ENCODE measurements at places on chromosomes 5 and 9. TPM values are rescaled to one million over a fixed set of nuclear protein-coding genes. Genes with fewer than 3 reads are reported as not detected.

GRCh38 chr5:132867046-132867451 lies 607 bp downstream of the UQCRQ start:
- no peak for DNase-seq

The SLC6A18 gene
- not detected for total RNA-seq

- DNase-seq, result no peak
Observed at GRCh38 chr5:74112372-74113195, 486.6 kb downstream of the ARHGEF28 start.

The PCDHB7 gene
- not detected for total RNA-seq

The PKD2L2 gene
- total RNA-seq, result not detected

DNA sequence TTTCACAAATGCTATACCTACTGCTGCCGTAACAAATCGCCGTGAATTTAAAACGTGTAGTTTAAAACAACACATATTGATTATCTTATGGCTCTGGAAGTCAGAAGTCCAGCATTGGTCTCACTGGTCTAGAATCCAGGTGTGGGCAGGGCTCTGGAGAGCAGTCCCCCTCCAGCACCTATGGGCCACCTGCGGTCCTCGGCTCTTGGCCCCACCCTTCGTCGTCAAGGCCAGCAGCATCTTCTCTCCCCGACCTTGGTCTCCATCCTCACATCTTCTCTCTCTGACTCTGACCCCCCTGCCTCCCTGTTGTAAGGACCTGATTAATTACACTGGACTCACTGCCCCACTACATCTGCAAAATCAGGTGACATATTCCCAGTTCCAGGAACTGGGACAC lies 106.4 kb upstream of the COL5A1 start:
- DNase-seq, result no peak

GRCh38 chr9:82513976-82514735 lies 525.6 kb downstream of the SPATA31D1 start:
- no peak for DNase-seq

GRCh38 chr9:25964239-25964638 lies 286.0 kb upstream of the TUSC1 start:
- DNase-seq, result no peak

DNA sequence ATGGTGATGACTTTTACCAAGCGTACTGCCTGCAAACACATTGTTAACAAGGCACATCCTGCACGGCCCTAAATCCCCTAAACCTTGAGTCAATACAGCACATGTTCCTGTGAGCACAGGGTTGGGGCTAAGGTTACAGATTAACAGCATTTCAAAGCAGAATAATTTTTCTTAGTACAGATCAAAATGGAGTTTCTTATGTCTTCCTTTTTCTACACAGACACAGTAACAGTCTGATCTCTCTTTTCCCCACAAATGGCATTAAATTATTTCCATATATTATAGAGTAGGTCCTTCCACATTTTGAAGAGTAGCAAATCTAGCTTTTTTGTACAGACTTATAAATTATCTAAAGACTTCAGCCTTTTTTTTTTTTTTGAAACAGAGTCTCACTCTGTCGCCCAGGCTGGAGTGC lies 1.6 kb upstream of the TMEM141 start:
- no peak for DNase-seq

GRCh38 chr5:137888863-137889759 lies at the start of gene PKD2L2:
Gene PKD2L2 (plus strand): TSS chr5:137889457. CDS start chr5:137889492, 35 bp downstream.
- DNase-seq, result peak; percentile 87

DNA sequence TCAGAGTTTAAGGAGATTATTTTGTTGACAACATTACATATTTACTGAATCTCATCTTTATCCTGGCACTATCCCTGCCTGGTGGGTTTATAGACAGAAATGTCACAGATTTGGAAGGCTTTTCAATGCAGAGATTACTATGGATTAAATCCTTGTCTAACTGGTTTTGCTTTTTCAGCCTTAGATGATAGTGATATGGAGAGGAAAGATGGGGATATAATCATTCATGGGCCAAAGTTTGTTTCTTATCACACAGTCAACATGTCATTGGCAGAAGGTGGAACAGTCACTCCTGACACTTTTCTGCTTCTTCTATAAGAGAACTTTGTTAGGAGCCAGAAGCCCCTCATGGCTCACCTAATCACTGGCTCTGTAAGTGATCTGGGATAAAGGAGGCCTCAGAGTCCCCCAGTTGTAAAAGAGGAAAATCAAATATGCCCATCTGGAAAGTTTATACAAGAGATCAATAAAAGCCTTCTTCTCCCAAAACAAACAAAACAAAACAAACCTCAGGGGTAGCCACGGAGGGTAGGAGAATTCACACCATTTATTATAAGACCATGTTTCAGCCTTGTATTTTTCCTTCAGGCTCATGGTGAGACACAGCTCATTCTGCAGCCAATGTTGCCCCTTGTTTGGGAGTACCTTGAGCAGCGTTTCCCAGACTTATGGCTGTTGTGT lies 101.2 kb downstream of the PCSK1 start:
- DNase-seq, result no peak

The SLC36A2 gene
- not detected for total RNA-seq

- DNase-seq, result no peak
Observed at GRCh38 chr9:74071502-74071901, 425.6 kb upstream of the RORB start.

The GARIN3 gene
- total RNA-seq, result not detected

GRCh38 chr5:50415912-50416311 lies 25.2 kb downstream of the EMB start:
- no peak for DNase-seq

The MARVELD2 gene
- 0.43 TPM for total RNA-seq

GRCh38 chr5:96721351-96721977 lies 59.3 kb downstream of the CAST start:
- DNase-seq, result no peak

- DNase-seq, result no peak
Observed at GRCh38 chr5:35342664-35343063, 112.4 kb upstream of the PRLR start.

DNA sequence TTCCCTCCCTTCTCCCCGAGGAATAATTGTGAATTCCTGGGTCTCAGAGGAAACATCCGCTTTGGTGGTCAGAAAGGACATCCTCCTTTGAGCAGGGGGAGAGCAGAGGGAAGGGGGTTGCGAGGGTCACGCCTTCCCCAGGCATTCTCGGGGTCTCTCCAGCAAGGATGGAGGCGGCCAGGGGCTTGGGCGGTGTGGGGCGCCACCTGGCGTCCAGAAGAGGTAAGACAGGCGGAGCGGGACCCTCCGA lies 129.1 kb downstream of the KCNIP1 start:
- peak; percentile 69 for DNase-seq

DNA sequence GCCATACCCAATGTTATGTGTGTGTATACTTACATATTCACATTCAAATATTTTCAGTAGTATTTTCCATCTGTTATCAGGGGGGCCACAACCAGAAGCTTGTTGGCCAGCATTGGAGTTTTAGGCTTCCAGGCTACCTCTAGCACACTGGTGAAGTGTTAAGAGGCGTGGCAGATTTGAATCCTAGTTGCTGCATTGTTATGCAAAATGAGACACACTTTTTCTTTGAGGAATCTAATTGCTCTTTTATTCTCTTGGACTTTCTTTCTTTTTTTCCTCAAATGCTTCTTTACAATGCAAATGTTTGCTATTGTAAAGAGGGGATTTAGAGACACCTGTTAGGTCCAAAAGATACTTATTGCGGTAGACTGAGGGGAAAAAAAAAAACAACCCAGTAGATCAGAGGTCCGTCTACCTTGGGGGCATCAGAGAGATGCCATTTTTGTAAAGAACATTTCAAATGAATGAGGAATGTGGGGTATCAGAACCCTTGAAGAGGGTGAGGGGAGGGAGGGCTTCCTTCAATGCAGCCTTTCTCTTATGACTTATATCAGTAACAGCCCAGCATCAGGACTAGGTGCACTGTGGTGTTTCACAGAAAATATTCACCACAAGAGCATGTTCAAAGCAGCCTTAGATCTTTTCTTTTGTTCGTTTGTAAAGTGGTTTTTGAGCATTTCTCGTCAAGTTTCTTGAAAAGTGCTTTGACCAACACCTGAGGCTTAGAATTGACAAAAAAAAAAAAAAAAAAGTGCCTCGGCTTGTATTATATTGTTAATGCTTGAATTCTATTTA lies 3.8 kb downstream of the SMARCA2 start:
- no peak for DNase-seq

The GLRA1 gene
- total RNA-seq, result not detected

The CCDC171 gene
- total RNA-seq, result 2.7 TPM

- DNase-seq, result no peak
Observed at GRCh38 chr9:5511935-5512580, 1.7 kb downstream of the PDCD1LG2 start.

GRCh38 chr9:2299843-2300205 lies 284.7 kb downstream of the SMARCA2 start:
- no peak for DNase-seq

- DNase-seq, result no peak
Observed at GRCh38 chr9:124639637-124640036, 131.5 kb downstream of the NR6A1 start.

- DNase-seq, result no peak
Observed at GRCh38 chr5:858726-859125, 7.9 kb upstream of the ZDHHC11 start.

DNA sequence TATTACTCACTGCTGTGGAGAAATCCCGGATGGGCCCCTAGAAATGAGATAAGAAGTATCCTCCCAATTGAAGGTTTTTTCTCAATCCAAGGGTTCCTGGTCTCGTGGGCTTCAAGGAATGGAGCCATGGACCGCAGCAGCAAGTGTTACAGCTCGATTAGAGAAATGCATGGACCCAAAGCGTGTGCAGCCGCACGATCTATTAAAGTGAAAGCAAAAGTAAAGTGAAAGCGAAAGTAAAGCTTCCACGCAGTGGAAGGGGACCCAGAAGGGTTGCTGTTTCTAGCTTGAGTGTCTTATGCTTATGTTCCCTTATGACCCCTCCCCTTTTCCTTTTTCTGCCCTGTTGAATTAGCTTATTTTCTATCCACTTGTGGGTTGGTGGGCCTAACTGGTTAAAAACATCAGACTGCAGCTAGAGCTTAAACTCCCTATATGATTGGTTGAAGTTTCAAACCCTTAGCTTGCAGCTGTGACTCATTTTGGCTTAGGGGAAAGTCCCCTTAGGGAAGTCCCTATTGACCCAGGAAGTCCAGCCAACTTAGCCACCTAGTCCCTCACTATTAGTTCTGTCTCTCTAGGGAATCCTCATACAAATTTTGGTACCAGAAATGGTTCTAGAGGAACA lies 1111.8 kb downstream of the TAF11L14 start:
- peak; percentile 42 for DNase-seq

GRCh38 chr5:107792940-107793339 lies 122.2 kb upstream of the EFNA5 start:
- no peak for DNase-seq

DNA sequence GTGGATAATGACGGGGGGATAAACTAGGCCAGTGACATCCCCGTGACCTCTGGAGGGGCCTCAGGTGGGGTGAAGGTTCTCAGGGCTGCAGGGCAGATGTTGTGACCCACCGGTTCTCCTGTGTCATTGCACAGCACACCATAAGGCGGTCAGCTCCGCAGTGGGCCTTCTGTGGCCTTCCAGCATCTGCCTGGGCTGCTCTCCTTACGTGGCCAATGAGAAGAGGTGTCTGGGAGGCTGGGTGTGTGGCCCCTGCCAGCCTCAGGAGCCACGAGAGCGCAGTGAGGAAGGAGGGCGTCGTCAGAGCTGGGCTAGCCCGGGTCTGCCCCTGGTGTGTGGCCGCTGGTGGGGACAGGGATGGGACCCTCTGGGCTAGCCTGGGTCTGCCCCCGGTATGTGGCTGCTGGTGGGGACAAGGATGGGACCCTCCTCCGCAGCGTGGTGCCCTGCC lies 48.7 kb downstream of the COL5A1 start:
- DNase-seq, result no peak

GRCh38 chr9:3502560-3503398 lies 23.0 kb downstream of the RFX3 start:
- DNase-seq, result no peak

DNA sequence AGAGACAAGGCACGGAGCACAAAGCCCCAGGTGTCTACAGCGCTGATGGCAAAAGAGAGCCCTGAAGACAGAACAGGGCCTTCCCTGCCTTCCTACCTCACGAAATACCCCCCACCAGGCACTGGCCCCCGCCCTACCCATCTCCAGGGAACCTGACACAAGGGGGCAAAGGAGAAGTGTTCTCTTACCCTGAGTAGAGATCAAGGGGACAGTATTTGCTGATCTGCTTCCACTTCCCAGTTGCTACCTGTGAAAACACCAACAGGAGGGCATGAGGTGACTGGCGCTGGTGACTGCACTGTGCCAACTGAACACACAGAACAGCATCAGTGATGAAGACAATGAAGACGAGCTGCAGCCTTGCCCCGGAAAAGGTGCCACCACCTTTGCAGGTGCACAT lies 27.4 kb downstream of the IPPK start:
- no peak for DNase-seq

DNA sequence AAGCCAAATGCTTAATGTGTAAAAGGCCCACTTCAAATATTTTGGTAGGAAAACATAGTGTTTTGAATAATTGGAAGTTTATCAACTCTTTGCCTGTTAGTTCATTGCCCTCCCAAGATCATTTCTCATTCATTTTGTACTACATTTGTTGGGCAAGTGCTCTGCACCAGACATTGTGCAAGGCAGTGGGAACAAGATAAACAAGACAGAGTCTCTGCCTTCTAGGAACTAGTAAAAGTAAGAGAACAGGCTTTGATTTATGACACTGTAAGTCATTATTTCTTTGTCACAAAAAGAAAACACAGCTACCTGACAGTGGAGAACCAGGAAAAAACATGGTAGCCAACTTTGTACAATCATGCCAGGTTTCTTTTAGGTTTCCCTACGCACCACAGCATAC lies 63.7 kb upstream of the PAM start:
- no peak for DNase-seq

- no peak for DNase-seq
Observed at GRCh38 chr5:10639846-10640368, 76.0 kb downstream of the ANKRD33B start.
